ENCODE measurements at places on chromosomes 4 and X.

GRCh38 chr4:23234716-23235115 lies 542.0 kb downstream of the GBA3 start:
- DNase-seq: no peak

- no peak for DNase-seq
Measured at GRCh38 chr4:90584051-90584450, 456.9 kb downstream of the CCSER1 start.

GRCh38 chr4:163673848-163674697 lies 179.6 kb downstream of the TMA16 start:
- no peak for DNase-seq

DNA sequence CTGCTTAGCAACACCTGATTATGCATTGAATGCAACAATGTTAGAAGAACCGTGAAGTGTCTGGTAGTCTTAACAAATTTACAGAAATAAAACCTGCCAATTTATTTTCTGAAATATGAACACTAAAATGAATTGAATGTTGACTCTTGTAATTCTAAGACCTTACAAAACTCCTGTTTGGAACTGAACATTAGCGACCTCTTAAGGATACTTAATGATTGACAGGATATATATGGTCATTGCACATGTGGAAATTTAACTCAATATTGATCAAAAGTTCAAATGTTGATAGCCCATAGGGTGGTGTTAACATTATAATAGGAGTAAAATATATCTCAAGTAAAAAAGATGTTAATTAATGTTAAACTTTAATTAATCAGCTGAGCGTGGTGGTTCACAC lies 79.1 kb downstream of the TECRL start:
- no peak for DNase-seq

DNA sequence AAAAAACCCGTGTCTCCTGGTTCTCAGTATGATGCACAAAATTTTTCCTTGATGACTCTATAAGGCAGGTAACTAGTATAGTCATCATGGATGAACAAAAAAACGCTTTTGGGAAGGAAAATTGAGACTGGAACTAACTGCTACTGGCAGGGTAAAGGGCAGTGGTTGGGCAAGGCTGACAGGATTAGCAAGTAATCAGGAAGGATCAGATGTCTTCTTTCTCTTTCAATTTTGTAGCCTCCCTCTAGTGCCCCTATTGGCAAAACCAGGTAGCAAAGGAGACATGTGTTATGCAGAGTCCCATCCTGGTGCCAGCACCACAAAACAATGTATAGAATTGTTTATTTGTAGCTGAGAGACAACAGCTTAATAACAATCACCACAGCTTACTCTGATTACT lies 12.8 kb upstream of the SLITRK4 start:
- DNase-seq: no peak

- DNase-seq: no peak
Measured at GRCh38 chr4:8465615-8466611, 25.3 kb downstream of the TRMT44 start.

- no peak for DNase-seq
Measured at GRCh38 chrX:40152173-40152711, 54.5 kb upstream of the BCOR start.

DNA sequence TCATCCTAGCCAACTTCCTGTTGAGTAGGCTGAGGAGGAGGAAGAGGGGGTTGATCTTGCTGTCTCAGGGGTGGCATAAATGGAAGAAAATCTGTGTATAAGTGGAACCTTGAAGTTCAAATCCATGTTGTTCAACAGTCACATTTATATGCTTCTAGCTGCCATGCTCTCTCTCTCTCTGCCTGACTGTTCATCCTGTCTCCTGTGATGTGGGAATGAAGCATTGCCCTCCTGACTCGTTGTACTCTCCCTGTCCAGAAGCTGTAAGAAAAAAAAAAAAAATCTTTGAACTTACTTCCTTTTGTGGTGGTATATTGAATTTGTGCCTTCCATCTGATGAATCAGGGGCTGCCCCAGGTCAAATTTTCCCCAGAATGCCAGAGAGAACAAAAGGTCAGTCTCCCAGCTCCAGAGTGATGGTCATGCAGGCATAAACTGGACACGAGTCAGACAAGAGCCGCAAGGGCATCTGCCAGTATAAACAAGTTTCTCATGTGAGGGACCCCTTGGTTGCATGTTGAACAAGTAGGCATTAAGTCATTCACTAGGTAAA lies 257.0 kb downstream of the IDS start:
- DNase-seq: no peak

- no peak for DNase-seq
Measured at GRCh38 chrX:155967653-155968325, 29.7 kb upstream of the IL9R start.

Measured in activated CD4-positive, alpha-beta T cell treated with anti-CD3 and anti-CD28 coated beads, Interleukin-2, amount 10 ng/mL, durations not matched to agents 24 days and 14 days (primary cell).